ENCODE measurements at places on chromosomes 16 and 17. TPM values are rescaled to one million over a fixed set of nuclear protein-coding genes. Genes with fewer than 3 reads are reported as not detected.

GRCh38 chr16:22843856-22844255 lies 29.9 kb downstream of the HS3ST2 start:
- no peak for DNase-seq

QPRT gene
- 106 TPM for total RNA-seq

DNA sequence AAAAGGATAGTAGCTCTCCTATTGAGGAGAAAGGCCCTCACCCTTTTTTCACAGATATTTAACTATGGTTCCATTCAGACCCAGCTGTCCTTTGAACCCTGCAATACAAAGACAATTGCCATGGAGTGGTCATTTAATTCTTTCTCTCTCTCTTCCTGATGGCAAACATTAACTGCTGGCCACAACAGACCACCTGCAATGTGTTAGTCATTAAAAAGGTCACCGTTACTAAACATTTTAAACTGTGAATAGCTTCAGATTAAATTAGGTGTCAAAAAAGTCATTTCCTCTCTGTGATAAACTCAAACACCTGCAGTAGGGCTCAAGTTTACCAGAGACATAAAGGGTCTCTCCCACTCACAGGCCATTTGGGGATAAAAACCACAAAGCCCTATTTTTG lies 697.2 kb downstream of the TOX3 start:
- no peak for DNase-seq

- DNase-seq = no peak
Measured at GRCh38 chr16:53053967-53054669, 673 bp upstream of the CHD9 start.

MATCAP1 gene
- total RNA-seq = 22.9 TPM

DNA sequence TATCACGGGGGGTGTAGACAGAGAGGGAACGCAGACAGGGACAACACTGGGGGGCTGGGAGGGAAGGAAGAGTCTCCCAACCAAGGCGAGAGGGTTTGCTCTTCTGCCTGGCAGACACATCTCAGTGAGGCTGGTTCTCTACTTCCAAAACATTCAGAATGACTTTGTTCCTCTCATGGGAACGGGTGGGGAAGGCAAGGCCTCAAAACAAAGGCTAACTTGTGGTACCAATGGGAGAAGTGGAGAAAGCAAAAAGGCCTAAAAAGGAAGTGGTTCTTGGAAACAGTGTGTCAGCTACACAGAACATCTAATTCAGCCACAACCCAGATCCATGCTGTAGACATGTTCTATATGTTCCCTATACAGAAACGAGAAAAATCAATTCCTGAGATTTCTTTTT lies 7.5 kb downstream of the FLOT2 start:
- no peak for DNase-seq

CCT6B gene
- total RNA-seq = 0.48 TPM

DNA sequence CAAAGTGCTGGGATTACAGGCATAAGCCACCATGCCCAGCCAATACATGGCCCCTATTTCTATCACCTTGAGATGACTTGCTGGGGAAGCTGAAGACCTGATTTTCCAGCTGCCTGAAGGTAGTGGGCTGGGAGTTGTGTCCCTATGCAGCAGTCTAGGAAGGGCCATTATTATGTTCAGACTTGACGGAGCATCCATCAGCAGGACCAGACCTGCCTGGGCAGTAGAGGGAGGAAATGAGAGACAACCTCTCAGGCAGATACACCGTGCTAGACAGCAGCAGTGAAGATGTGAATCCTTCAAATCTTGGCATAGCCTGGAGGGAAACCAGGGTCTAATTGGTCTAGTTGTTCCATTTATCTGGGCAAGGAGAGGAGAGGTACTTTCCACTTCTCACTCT lies 35.6 kb upstream of the PHOSPHO1 start:
- DNase-seq = no peak

DBF4B gene
- 29.1 TPM for total RNA-seq

- DNase-seq = no peak
Measured at GRCh38 chr17:8685381-8685780, 54.9 kb upstream of the MYH10 start.

DNA sequence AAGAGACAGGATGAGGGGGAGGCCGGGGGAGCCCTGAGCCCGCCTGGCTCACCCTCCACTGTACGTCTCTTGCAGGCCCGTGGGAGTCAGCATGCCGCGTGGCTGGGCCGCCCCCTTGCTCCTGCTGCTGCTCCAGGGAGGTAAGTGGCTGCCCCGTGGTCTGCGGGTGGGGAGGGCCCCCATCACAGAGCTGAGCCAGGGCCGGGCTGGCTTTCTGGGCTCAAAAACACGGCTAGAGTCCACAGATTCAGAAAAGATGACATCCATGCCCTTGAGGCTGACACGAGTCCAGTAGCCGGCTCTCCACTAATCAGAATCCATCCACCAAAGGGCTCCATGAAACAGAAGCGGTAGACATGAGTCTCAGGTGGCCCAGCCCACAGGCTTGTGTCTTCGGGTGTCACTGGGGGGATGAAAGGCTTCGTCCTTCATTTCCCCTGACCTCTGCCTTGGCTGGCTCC lies 28.0 kb downstream of the IL21R start:
- no peak for DNase-seq

- DNase-seq = no peak
Measured at GRCh38 chr17:69639096-69639495, 224.6 kb downstream of the MAP2K6 start.

- no peak for DNase-seq
Measured at GRCh38 chr16:3482659-3483241, 12.5 kb downstream of the C16orf90 start.

GRCh38 chr16:24396350-24397271 lies 140.5 kb downstream of the CACNG3 start:
- DNase-seq = no peak

DNA sequence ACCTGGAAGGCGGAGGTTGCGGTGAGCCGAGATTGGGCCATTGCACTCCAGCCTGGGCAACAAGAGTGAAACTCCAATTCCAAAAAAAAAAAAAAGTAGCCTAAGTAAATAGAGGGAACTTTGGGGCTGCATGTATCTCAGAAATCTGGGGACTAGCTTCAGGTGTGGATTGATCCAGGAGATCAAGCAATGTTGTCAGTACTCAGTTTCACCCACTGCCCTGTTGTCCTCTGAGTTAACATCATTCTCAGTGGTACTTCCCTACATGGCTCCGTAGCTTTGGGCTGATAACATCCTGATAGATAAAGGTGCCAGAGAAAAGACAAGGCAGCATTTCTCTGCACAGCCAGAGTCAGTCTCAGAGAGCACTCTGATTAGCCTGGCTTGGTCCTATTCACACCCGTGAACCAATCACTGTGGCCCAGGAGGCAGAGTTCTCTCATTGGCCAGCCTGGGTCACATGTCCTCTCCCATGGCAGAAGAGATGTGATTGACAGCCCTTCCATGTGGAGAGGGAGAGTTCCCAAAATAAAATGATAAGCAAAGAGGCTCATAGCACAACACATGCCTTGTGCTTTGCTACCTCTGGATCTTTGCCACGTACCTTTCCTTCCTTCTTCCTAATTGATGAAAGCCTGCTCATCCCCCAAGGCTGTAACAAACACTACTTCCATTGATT lies 99.6 kb downstream of the ABCC1 start:
- DNase-seq = no peak

SOCS1 gene
- total RNA-seq = 48.9 TPM

GRCh38 chr17:8151120-8151640 lies 1.0 kb downstream of the PER1 start:
- peak; percentile 81 for DNase-seq

GRCh38 chr16:68936736-68937631 lies 93.7 kb downstream of the TANGO6 start:
- DNase-seq = no peak

DNA sequence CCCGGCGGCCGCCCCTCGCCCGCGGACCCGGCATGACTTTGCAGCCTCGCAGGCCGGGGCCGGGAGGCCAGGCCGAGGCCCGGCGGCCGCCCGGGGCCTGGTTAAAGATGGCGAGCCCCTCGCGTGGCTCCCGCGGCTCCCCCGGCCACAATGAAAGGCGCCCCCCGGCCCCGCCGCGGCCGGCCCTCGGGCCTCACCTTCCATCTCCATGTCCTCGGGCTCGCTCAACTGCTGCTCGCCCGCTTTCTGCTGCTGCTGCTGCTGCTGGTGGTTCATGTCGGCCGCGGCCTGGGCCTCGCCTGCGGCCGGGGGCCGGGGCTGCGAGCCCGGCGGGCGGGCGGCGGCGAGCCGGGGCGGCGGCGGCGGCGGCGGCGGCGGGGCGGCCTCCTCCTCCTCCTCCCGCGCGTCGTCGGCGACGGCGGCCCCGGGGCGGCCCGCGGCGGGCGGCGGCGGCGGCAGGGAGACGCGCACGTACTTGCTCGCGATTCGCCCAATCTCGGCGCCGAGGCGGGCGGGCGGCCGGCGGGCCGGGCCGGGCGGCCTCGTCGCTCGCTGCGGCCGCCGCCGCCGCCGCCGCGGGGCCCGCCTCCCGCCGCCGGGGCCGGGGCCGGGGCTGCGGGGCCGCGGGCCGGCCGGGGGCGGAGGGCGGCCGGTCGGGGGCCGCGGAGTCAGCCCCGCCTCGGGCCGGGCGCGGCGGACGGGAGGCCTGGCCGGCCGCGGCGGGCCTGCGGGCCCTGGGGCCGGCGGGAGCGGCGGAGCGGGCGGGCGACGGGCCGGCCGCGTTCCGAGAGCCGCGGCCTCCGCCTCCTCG lies 491 bp downstream of the USP7 start:
- no peak for DNase-seq

DNA sequence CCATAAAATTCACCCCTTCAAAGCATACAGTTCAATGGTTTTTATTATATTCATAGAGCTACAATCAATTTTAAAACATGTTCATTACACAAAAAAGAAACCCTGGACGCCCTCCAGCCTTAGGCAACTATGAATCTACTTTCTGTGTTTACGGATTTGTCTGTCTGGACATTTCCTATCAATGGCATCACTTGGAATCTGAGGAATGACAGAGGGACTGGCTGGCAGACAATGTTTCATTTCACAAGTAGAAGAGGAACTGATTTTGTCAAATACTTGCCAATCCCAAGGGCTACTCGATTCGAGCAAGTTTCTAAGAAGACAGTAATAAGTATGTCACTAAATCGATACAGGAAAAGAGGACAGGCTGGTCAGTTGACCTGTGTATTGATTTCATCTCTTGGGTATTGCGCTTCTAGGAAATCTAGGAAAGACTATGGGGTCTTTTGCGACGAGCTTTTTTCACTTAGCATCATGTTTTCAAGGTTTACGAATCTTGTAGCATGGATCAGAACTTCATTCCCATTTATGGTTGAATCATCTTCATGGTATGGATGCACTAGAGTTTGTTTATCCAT lies 56.6 kb downstream of the RGS9 start:
- DNase-seq = no peak

SEPTIN12 gene
- total RNA-seq = not detected

TBC1D28 gene
- total RNA-seq = not detected

DNA sequence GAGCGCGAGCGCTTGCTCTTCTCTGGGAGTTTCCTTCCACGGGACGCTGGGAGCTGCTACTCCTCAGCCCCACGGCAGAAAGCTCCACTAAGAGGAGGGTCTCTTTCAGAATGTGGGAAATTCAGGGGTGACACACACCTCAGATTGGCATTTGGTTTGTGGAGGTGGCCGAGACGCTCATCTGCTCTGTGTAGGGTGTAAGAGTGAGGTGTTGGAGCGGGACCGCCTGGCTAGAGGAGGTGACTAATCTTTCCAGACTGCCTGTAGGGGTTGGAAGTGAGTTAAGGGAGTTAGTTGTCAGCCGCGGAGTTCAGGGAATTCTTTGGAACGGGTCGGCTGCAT lies 735 bp downstream of the PSMD11 start:
- no peak for DNase-seq

DNA sequence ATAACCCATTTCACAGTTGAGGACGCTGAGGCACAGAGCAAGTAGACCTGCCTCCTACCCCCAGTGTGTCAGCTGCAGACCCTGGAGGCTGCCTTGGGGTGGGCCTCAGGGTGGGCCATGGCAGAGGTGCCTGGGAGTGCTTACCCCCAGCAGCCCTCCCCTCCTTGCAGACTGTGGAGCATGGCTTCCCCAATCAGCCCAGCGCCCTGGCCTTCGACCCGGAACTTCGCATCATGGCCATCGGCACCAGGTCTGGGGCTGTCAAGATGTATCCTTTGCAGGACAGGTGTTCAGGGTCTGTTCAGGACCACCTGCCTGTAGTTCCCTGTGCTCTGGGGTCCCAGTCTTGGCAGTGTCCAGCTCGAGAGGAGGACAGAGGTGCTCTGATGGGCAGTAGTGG lies 4.3 kb downstream of the LLGL1 start:
- no peak for DNase-seq

DNA sequence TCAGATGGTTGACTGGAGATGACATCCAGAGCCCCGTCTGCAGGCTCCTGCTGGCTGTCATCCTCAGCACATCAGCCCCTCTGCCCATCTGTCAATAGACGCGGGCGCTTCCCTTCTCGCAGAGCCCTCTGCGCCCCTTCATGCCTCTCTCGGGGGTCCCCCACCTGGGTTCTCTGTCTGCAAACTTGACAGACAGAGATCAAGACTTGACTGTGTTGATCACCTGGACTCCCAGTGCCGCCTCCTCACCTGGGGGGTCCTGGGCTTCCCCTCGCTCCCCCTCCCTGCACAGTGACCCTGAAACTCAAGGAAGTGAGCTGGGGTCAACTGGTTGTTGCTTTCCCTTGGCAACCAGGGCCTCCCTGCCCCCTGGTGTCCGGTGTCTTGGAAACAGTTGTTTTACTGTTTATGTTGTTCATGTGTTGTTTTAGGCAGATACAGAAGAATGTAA lies 31.9 kb downstream of the RNF213 start:
- no peak for DNase-seq

DNA sequence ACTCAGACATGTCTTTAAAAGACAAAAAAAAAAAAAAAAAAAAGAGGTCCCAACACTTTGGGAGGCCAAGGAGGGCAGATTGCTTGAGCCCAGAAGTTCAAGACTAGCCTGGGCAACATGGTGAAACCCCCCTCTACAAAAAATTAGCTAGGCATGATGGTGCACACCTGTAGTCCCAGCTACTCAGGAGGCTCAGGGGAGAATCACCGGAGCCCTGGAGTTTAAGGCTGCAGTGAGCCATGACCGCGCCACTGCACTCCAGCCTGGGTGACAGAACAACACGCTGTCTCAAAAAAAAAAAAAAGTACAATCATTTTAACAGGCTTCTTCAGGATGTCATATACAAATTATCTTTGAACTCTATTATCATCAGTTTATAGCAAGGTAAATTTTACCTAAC lies 22.0 kb downstream of the C16orf87 start:
- no peak for DNase-seq

DNA sequence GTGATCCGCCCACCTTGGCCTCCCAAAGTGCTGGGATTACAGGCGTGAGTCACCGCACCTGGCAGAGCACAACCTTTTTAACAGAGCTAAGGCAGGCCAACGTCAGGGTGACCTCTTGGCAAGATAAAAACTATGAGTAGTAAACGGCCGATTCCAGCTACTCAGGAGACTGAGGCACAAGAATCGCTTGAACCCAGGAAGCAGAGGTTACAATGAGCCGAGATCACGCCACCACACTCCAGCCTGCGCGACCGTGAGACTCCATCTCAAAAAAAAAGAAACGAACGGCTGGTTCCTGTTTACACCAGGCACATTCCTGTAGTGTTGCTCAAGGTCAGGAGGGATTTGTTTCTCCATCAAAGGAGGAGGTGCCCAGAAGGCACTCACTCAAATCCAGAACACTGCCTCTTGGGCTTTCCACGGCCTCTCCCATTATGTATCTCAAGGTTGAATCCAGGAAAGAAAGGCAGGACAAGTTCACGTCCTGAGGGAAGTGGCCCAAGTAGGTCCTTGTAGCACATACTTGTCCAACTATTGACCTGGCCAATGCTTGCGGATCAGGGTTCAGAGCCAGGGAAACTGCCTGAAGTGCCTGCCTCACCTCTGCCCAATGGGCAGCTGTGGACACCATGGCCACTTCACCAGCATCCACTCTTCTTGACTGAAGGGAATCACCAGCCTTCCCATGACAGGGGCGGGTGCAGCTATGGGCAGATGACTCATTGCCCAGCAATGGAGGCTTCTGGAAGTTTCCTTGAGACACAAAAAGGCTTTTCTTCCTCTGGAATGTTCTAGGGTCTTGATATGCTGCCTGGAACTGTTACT lies 13.5 kb downstream of the KNOP1 start:
- DNase-seq = no peak

Measured in H1 (cell line).